ENCODE measurements at places on chromosomes 4 and X.
A peak's percentile ranks its signal among the peaks of the same experiment; 100 is the strongest.

DNA sequence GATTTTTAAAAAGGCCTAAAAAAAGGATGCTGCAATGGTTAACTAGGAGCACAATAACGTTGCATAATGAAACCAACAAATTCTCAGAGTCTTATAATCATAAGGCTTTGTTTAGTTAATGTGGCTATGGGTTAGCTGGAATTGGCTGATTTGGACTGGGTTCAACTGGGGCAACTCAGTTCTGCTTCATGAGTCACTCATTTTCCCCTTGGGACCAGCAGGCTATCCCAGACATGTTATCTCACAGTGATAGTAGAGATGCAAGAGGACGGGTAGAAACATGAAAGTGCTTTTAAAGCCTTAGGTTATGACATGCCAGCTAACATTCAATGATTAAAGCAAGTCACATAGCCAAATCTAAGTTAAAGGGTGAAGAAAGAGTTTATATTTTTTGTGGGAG is 189.2 kb upstream of the GK2 start:
- no peak for DNase-seq

DNA sequence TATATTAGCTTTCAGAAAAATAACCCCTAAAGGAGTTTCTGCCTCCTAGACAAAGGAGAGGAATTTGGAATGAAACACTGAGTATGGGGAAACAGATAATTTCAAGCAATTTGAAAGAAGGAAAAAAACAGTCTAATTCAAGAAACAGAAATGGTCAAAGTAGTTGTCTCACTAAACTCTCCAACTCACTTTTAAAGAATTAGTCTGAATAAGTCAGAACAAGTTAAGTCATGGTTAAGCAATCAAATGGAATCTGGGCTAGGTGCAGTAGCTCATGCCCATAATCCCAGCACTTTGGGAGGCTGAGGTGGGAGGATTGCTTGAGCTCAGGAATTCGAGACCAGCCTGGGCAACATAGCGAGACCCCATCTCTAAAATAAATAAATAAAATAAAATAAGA is 95.7 kb upstream of the GRIA3 start:
- DNase-seq, result no peak

GRCh38 chr4:127355743-127356142 is 277.0 kb upstream of the INTU start:
- DNase-seq, result no peak

GRCh38 chr4:99411041-99411440 is 24.1 kb downstream of the ADH7 start:
- no peak for DNase-seq

GRCh38 chr4:16830081-16830480 is 68.4 kb downstream of the LDB2 start:
- no peak for DNase-seq

GRCh38 chrX:27336466-27337091 is 126.6 kb downstream of the PPP4R3C start:
- DNase-seq, result no peak

DNA sequence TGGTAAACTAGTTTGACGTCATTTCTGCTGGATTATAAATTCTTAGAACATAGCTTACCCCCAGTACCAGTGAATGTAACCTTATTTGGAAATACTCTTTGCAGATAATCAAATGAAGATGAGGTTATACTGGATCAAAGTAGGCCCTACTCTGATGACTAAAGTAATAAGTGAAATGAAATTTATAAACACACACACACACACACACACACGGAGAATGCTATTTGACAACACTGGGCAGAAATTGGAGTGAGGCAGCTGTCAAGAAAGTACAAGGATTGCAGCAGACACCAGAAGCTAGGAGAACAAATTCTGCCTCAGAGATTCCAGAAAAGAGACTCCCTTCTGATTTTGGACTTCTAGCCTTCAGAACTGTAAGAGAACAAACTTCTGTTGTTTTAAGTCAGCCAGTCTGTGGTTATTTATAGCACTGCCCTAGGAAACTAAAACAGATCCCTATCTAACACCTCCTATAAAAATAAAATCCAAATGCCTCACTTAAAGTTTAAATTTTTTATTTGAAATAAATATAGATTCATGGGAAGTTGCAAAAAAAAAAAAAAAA is 448.6 kb downstream of the PCDH18 start:
- DNase-seq, result no peak

GRCh38 chrX:102659790-102660757 is 8.8 kb downstream of the GPRASP1 start:
- DNase-seq, result peak; percentile 62

DNA sequence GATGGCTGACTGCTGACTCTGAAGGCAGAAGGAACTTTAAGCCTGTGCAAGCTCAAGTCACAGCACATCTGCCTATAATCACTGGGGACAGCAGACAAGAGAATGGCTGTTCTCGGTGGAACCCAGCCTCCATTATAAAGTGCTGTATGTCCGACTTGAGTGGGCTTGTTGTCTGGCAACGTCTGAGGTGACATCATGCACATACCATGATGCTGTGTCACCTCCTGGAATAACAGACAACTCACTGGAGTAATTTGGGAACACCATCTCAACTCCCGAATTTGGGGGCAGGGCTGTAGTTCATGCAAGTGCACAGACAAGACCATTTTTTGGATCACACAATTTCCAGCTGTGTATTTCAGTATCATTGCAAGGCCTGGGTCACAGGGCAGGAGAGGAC is 59.8 kb upstream of the GPM6B start:
- DNase-seq, result no peak

DNA sequence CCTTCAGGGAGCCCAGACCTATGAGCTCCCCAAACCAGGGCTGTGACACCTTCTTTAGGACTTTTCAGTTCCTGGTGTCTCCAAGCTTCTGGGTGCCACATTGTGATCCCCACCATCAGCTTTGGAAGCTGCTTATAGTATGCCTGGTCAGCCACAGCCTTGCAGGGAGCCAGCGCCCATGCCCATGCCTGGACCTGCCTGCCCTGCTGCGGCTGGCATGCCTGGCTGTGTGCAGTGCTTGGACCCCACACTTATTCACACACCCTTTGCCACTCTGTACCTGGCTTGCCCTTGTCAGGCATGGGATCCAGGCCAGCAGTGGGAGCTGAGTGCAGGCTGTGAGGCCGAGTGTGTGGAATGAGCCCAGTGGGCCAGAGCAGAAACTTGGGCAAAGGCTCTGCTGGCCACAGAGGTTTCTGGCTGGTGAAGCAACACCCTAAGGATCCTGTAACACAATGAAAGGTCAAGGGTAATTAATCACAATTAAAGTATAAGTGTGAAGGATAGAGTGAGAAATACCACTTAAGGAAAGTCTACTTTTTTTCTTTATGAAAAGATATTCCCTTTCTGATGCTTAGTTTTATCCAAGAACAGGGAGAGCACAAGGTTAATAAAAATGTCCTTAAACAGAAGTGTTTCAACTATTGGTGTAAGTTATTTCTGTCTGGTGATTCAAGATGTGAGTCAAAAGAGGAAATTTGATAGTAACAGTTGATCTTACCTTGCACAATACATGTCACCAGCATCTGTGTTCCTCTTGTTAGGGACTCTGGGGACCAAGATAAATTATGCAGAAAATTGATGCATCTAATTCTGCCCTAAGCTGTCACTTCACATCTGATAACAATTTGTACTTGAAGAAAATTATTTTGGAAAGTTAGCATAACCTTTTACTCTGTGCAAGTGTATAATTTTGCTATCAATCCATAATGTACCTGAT is 161.8 kb downstream of the FAM47A start:
- no peak for DNase-seq

DNA sequence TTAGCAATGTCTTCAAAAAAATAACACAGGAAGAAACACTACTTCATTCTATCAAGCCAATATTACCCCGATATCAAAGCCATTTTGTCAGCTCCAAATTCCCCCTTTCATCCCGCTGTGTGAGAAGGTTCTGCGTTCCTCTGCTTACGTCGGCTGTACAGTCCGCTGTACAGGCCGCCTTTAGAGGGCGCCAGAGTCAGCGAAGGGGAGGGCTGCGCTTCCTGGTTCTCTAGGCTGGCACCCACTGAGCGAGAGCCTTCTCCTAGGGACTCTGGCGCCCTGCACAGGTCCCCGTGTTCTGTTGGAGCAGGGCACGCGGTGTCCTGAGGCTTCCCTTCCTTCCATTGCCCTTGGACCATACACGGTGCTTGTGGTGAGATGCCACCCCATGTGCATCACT is 25.3 kb upstream of the CT45A1 start:
- DNase-seq, result no peak

- no peak for DNase-seq
These were observed 30.4 kb downstream of the CLDN34 start for GRCh38 chrX:9997524-9997923.

- no peak for DNase-seq
These were observed 66.4 kb upstream of the HHIP start for GRCh38 chr4:144579411-144580030.

GRCh38 chr4:117664706-117665444 is 369.4 kb upstream of the NDST3 start:
- DNase-seq, result no peak

DNA sequence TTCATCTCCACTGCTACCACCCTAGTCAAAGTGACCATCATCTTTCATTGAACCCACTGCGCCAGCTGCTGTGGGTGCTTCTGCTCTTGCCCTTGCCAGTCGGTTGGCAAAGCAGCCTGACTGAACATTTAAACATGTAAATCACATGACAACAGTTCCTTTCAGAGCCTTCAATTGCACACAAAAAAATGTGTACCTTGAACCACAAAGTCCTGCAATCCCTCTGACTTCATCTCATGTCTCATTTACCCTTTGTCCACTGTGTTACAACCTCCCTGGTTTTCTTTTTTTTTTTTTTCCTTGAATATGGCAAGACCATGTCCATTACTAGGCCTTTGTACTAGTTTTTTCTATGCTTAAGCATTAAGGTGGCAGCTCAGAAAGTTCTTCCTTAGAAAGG is 183.5 kb downstream of the GBA3 start:
- DNase-seq, result no peak

GRCh38 chr4:87423317-87424098 is 1.1 kb downstream of the NUDT9 start:
- DNase-seq, result peak; percentile 55

DNA sequence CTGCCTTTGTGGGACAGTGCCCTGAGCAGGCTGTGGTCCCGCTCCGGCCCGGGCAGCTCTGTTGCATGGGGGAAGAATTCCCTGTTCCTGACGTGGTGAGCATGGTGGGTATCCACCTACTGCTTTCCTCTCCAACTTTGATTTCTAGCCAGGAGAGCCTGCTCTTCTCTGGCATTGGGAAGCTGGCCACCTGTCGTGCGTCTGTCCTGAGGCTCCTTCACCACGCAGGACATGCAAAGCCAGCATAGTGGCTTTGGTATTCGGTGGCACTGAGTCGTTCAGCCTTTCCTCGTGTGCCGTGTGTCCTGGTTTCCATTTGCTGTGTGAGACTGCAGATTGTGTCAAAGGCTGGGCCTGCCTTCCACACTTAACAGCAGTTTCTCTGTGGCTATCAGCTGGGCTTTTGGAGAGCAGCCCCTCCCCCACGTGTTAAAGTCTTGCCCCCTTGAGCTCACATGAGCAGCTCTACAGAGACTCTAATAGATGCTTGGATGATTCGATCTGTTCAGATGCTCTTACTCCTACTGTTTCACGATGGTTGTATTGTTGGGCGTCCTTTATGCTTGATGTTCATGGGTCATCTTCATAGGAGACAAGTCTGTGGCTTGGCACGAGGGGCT is 46.3 kb upstream of the CLCN4 start:
- no peak for DNase-seq

GRCh38 chr4:181770971-181771370 is 472.2 kb upstream of the TENM3 start:
- no peak for DNase-seq

DNA sequence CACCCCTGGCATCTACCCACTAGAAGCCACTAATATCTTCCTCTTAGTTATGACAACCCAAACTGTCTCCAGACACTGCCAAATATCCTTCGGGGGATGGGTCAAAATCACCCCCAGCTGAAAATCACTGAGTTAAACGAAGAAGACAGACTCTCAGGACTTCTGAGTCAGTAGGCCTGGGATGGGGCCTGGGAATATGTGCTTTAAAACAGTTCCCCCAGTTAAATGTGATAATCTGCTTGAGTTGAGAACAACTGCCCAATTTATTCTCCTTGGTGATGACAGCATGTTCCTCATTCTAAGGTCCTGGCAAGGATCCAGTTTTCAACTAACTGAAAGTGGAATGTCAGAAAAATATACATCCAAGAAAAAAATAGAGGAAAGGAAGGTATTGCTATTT is 52.4 kb downstream of the CBLL2 start:
- no peak for DNase-seq

DNA sequence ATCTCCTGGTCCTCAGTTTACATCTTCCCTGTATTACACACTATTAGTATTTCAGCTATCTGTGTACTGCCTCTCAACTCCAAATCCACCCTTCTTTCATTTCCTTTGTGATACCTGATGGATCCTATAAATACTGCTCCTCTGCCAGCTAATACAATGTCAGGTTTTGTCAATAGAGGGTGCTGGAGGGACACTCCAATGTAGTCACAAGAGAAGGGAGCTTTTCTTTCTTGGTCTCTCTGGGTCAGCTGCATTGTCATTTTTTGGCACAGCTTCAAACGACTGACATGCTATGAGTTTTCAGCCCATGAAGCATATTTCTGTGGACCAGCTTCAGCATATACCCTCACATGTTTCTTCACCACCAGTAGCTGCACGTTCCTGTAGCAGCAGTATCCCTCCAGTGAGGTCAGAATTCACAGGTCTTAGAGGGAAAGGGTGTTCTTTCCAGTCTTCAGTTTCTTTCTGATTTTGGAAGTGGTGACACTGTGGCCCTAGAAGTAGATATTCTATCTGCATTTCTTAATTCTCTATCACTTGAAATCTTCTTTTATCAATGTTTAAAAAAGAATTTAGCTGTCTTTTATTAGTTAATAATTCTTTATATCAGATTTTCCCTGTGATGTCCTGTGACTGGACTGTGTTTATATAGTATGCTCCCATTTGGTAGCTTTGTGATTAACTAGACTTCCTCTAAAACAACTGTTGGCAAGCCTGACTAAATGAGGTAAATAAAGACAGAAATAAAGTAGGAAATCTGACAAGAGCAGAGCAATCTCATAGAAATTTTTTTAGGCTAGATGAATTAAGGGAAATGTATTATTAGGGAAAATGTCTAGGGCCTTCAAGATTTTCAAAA is 60.6 kb downstream of the GABRA2 start:
- no peak for DNase-seq

DNA sequence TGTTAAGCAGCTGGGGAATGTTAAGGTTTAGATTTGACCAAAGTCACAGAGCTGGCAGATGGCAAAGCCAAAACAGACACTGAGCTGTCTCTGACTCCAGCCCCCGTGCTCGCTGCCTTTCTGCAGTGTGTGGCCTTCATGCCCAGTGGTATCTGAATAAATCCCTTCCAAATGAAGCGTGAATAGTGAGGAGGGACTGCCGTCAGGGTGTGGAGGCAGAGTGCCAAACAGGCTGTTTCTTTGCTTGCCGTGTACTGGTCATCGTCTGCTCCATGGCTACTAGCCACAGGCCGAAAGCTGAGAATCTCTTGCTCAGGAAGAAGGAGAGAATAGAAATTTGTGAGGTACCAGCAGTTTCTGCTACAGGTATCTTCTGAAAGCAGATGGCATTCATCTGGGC is 19.7 kb downstream of the PRIMPOL start:
- DNase-seq, result peak; percentile 10

DNA sequence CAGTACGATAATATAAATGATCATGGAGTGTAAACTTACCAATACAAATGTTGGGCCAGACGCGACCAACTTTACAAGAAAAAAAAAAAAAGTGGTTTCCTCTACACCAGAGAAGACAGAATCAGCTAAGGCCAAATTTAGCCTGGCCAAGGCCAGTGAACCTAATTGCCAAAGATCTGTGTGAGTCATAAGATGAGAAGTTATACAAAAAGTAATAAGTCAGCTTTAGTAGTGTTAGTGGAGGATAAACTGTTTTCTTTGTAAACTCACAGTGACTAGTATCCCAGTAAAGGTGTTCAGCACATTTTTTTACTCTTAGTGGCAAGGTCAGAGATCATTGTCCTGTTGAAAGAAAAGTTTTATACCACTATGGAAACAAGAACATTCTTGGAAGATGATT is 531.4 kb upstream of the TECRL start:
- no peak for DNase-seq

Measured in DMS79 treated with DMSO at 0.1 percent for 48 hours (cell line).